Epithelial cell of alveolus of lung (primary cell): ENCODE measurements at places on chromosomes 13 and 19. TPM values are rescaled to one million over a fixed set of nuclear protein-coding genes. Genes with fewer than 3 reads are reported as not detected.

Gene FXYD7
- total RNA-seq = not detected in 2 replicates

Gene USE1
- 28.7 and 43.4 TPM in 2 replicates for total RNA-seq

Gene KLK3
- not detected in 2 replicates for total RNA-seq

Gene PGLYRP1
- not detected in 2 replicates for total RNA-seq

Gene PTH2
- total RNA-seq = not detected in 2 replicates

Gene ZNF578
- 2.2 and 2.3 TPM in 2 replicates for total RNA-seq

Gene KASH5
- not detected in 2 replicates for total RNA-seq

Gene CBLC
- 3.0 TPM in 1 of 2 replicates, not detected in the other for total RNA-seq

Gene CFD
- 0.91 and 262 TPM in 2 replicates for total RNA-seq
